Stimulated activated CD8-positive, alpha-beta memory T cell treated with anti-CD3 and anti-CD28 coated beads, Interleukin-15, amount 100 ng/mL, for 24 hours (primary cell): ENCODE measurements at places on chromosomes 2 and 18.

GRCh38 chr18:45662468-45662867 lies 47.2 kb downstream of the SLC14A2 start:
- no peak for DNase-seq

DNA sequence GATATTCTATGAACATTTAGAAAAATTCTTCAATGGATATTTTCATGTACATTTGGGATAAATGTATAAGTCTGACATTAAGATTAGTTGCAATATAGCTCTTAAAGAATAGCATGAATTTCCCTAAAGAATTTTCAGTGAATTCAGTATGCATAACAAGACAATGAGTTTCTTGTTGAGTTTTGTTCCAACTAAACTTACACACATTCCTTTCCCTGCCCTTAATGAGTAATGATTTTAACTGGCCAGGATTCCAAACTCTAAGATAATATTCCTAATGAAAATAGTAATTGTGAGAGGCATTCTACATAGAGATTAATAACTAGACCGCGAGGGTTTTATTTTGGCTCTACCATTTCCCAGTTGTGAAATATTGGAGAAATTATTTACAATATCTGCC lies 390.3 kb upstream of the GALNT5 start:
- no peak for DNase-seq

DNA sequence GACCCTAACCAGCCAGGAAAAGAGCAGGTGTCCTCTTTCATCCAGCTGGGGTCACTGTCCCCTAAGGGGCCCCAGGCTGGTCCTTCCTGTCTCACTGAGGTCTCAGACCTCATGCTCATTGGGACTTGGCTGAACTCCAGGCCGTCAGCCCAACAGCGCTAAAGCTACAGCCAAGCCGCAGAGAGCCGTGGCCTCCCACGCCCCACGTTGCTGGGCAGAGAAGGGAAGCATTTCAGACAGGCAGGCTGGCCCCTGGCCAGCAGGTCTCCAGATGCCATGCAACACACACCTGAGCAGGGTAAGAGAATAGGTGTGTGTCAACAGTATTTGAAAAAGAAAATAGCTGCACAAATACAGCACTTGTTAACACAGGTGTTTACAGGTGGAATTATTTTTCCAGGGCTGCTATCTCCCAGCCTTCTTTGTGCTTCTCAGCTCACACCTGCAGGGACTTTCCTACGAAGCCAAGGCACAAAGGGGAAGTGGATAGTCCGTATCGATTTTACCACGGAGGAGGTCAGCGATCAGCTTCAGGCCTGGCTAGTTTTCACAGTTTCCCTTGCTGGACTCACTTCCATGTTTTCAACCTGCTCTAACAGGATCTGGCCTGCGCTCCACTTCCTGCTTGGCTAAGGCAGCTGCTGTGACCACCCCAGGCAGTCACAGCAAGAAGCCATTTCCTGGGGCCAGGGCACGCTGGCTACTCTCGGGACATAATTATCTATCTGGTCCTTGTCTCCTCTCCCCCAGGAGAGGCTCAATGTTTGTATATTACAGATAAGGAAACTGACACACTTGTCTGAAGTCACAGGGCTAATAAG lies 156.1 kb upstream of the ID2 start:
- no peak for DNase-seq

DNA sequence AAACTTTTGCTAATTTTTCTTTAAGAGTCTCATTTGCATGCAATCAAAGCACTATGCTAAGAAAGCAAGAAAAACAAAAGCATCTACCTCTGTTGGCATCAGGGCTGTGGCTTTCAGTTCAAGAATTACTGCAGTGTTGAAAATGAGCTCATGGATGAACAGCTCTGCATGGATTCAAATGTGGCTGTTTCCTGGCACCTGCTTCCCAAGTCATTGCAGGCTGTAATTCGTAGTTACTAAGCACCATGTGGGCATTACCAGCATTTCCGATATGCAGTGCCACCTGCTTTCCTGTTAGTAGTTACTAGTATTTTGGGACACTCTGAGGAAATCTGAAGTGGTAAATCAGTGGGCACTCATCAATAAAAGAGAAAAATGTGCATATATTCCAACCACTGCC lies 37.8 kb upstream of the FAM110C start:
- no peak for DNase-seq

DNA sequence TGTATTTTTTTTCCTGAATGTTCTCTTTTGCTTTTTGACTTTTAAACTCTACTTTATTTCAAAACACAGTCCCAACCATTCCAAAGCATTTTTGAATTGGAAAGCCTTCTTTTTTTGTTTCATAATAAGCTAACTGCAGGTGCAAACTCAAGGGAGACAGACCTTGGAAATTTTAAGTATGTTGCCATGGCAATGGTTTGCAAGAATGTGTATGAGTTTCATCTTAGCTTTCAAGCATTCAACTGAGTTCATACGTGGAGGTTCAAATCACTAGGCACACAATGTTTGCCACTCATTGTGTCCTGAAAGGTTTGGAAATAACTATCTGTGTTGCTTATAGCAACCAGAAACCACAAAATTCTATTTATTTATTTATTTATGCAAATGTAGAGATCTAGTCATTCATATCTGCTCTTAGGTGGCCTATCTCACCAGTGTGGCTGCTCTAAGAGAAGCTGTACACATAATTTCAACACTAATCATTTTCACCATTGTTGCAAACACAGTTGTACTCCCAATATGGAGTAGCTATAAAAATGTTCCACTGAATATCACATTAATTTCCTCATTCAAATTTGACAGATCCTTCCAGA lies 805.7 kb upstream of the FSHR start:
- DNase-seq: no peak
